Activated T-helper 2 cell treated with anti-CD3 and anti-CD28 coated beads, Interferon-gamma antibody, Interleukin-2, Interleukin-4, amounts not matched to agents 10 μg/mL and 5 μg/mL and 100 μg/mL, durations not matched to agents 14 hours and 24 hours and 36 hours (primary cell): ENCODE measurements at places on chromosomes 2 and 18. TPM values are rescaled to one million over a fixed set of nuclear protein-coding genes. Genes with fewer than 3 reads are reported as not detected.

GRCh38 chr2:64718250-64718885, 64.7 kb upstream of the SERTAD2 start:
- H3K27me3 ChIP-seq, result no peaks in the 10 kb centered on the region
- no peak overlapping the region for H3K4me3 ChIP-seq
- no peaks in the 10 kb centered on the region for H3K36me3 ChIP-seq

GRCh38 chr2:106534471-106534870, 47.3 kb downstream of the CD8B2 start:
- H3K27me3 ChIP-seq, result peaks cover 3% of the 10 kb centered on the region
- no peak overlapping the region for H3K4me3 ChIP-seq
- no peaks in the 10 kb centered on the region for H3K4me1 ChIP-seq
- no peak for DNase-seq
- H3K36me3 ChIP-seq, result no peaks in the 10 kb centered on the region

DNA sequence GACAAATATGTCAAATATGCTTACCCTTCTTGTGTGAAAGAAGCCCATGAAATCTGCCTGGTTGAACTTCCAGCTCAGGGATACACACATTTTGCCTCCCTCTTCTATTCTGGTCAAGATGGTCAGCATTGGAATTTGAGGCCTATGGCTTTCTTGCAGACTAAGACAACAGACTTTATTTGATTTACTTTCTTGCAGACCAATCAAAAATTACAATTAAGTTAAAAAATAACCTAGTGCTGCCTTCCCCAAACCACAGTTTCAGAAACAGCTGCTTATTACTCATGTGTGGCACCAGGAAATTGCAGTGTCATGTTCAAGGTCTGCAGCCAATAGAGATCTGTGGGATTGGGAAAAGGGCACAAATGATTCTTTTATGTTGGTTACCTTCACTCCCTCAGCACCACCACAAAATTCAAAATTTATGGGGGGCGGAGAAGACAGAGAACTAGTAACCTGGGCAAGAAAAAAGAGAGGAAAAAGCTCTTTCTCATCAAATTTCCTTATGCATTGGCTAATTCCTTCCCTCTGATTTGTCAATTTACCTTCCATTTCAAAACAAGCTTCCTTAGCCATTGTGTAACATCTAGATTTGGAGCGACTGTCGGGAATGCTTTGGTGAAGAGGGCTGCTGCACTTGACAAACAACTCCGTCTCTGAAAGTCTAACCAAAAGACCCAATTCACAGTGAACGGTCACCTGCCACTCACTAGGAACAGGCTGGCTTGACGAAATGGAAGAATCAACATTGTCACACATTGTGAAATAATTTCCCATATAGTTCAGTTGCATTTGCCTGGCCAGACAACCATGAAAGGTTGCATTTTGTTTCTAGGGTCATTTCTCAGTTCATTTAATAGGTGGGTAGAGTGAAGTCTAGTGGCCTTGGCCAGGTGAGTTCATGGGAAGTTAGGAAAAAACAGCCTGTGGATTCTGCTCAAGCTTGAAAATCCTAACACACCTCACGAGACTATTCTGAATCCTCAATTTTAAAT, 100.4 kb upstream of the FZD5 start:
- H3K4me1 ChIP-seq, result peaks cover 12% of the 10 kb centered on the region
- no peak overlapping the region for H3K4me3 ChIP-seq
- DNase-seq, result no peak
- no peaks in the 10 kb centered on the region for H3K27me3 ChIP-seq
- H3K36me3 ChIP-seq, result no peaks in the 10 kb centered on the region
- no peak overlapping the region for H3K27ac ChIP-seq

DNA sequence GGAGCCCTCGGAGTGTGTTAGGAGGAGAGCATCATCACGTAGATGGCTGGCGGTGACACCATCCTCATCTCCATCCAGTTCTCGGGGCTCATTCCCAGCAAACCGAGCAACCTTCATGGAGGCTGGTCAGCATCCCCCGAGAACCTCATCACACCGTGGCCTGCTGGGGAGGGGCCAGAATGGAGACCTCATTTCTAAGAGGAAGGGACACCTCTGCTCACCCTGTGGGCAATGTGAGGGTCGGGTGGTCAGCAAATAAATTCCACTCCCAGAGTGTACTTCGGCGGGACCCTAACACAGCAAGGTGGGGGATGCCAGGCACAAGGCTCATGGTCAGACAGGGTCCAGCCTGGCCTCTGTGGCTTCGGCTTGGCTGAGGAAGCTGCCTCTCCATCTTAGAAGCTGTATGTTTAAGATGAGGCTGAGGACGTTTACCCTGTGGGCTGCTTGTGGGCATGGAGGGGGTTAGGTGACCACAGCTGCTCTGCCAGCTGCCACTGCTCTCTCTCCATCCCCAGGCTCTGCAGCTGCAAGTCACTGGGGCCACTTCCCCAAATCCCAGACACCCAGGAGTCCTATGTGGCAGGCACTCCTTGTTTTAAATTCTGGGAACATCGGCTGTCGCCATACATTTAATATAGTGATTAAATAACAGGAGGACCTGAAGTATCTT, 56.5 kb upstream of the PXDN start:
- DNase-seq, result no peak
- H3K4me1 ChIP-seq, result peaks cover 2% of the 10 kb centered on the region

DNA sequence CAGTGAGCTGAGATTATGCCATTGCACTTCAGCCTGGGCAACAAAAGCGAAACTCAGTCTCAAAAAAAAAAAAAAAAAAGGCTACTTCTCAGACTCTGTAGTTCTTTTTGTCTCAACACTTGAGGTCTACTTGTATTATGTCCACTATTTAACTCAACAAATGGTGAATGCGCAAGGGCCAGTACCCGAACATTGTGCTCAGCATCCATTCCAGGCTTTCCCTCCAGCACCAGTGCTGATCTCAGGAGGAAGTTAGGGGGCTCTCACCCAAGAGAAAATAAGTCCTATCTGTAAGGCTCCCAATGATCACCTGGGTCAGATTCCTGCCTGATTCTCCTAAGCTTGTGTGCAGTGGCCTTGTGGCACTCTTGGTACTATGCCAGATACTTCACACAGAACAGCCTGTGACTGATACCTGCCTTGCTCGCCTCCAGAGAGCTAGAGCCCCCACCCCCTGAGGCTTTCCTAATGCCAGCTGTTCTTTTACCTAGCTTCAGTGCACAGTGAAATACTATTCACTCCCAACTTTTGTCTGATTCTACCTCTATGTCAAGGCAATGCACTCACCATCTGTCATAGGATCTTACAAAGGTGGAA, 74.9 kb downstream of the INO80D start:
- no peaks in the 10 kb centered on the region for H3K4me1 ChIP-seq
- H3K4me3 ChIP-seq, result no peak overlapping the region
- H3K27ac ChIP-seq, result no peak overlapping the region
- DNase-seq, result no peak
- peaks cover 63% of the 10 kb centered on the region for H3K36me3 ChIP-seq

DNA sequence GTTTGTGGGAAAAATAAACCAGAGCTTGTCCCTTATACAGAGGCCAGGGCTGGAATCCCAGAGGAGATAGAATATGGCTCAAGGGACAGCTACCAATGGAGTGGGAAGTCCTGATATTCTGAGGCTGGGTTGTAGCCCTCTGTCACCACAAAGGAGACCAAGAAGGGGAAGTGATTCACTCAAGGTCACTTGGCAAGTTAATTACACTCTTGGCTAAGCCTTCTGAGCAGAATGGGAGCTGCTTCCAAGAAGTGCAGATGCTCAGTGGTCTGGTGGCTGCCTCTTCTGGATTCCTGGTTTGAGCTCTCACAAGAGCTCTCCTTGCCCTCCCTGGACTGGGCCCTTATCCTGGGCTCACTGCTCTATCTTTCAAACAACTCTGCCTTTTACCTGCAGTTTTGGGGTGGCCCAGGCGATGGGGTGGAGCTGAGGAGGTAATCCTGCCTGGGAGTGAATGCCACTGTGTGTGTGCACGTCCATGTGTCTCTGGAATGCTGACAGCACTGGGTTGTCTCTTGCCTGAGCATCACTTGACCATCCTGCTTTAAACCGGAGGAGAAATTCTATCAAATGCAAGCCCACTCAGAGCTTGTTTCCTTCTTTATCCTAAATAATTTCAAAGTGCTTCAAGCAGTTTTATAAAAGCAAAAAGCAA, 168.2 kb downstream of the KCNS3 start:
- H3K4me1 ChIP-seq, result no peaks in the 10 kb centered on the region
- no peak overlapping the region for H3K4me3 ChIP-seq
- H3K27me3 ChIP-seq, result no peaks in the 10 kb centered on the region
- no peak overlapping the region for H3K27ac ChIP-seq

DNA sequence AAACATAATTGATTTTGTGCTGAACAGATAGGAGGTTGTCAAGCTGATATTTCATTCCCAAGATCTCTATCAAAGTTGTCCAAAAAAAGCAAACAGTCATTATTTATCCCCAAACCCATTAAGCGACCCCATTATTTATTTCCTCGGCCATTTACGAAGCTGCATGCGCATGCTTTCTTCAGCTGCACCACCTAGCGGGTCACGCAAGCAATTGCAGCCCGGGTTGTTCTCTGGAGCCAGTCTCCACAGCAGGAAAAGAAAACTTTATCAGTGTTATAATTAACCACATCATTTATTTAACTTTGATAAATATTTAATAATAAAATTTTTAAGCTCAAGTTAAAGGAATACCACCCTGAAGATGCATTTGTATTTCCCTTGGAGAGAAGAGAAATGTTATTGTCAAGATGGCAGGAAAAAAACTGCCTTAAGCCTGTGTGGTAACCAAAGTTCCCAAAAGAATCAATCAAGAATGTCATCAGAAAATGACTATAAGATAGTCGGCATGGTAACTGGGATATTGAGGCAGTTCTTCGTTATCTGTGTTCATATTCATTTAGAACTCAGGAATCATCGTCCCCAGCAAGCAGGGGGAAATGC, 304.7 kb downstream of the FBXO15 start:
- H3K36me3 ChIP-seq, result no peaks in the 10 kb centered on the region
- H3K27me3 ChIP-seq, result no peaks in the 10 kb centered on the region
- H3K4me1 ChIP-seq, result peaks cover 2% of the 10 kb centered on the region
- H3K27ac ChIP-seq, result no peak overlapping the region

DNA sequence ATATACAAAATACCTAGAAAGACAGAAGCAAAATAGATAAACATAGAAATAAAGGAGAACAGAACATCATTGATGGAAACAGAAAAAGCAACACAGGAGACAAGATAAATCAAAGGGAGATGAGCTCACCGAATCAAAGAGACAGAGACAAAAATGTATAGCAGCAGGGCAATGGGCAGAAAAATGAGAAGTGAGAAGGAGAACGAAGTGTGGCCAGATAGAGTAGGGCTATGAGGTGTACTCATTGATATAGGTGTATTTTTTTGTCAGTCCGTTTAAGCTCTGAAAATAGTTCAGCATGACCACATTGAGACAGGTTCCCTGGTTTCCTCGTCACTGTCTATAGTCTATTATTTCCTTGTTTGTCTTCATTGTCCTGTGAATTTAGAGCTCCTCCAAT, 55.1 kb downstream of the SP100 start:
- peaks cover 90% of the 10 kb centered on the region for H3K36me3 ChIP-seq
- H3K27me3 ChIP-seq, result no peaks in the 10 kb centered on the region
- H3K4me1 ChIP-seq, result peaks cover 44% of the 10 kb centered on the region
- no peak for DNase-seq

GRCh38 chr2:48200620-48201293, 294.5 kb upstream of the FBXO11 start:
- DNase-seq, result no peak
- no peaks in the 10 kb centered on the region for H3K27me3 ChIP-seq
- peaks cover 2% of the 10 kb centered on the region for H3K4me1 ChIP-seq
- no peak overlapping the region for H3K4me3 ChIP-seq
- no peaks in the 10 kb centered on the region for H3K36me3 ChIP-seq

- DNase-seq, result no peak
- peaks cover 17% of the 10 kb centered on the region for H3K4me1 ChIP-seq
- no peaks in the 10 kb centered on the region for H3K36me3 ChIP-seq
- peaks cover 30% of the 10 kb centered on the region for H3K27me3 ChIP-seq
Observed at GRCh38 chr18:44685296-44685695, 4.6 kb downstream of the SETBP1 start.

CENPA gene
- 24.3 and 27.3 TPM in 2 replicates for total RNA-seq

GFPT1 gene
- total RNA-seq, result 55.7 and 56.6 TPM in 2 replicates

NAGK gene
- total RNA-seq, result 59.3 and 62.4 TPM in 2 replicates
